ENCODE measurements at places on chromosomes 6 and 20.

GRCh38 chr6:134230940-134231339, 87.0 kb downstream of the SGK1 start:
- DNase-seq, result no peak

DNA sequence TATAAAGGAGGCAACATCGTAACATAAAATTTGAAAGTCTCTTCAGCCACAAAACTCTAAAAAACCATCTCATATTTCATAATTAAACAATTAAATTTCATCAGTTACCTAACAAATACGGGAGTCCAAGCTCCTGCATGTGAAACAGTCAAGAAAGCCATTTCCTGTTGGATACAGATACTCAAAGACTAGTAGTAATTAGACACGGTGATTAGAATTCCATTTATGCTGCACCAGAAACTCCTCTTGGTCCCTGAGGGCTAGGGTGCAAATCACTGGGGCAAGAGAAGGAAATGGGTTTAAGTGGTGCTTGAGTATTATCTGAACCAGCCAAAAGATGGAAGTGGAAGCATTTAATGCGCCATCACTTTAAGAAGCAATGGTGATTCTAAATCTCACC, 27.4 kb downstream of the TRAM2 start:
- DNase-seq, result no peak

GRCh38 chr6:13373488-13373886, 45.1 kb upstream of the TBC1D7 start:
- peak; percentile 48 for DNase-seq

- DNase-seq, result peak; percentile 39
Observed at GRCh38 chr6:31609519-31610406, 5.3 kb upstream of the AIF1 start.

DNA sequence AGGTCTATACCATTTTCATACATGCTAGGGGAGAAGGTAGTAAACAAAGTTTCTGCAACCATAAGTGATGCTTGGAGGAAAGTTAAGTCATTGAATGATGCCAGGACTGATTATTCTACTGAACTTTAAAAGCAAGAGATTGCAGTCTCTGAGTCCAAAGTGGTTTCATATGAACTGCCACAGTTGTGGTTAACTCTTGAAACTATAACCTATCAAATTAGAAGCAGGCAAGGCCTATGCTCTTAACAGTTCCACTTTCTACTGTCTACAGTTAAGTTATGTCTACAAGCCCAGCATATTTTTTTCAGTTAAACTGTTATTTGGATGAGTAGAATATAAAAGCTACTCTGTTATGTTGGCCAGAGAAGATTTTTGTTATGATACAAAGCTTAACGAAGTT, 326.5 kb upstream of the RUNX2 start:
- DNase-seq, result no peak

GRCh38 chr20:44800391-44801046, 9.8 kb downstream of the RIMS4 start:
- no peak for DNase-seq

GRCh38 chr20:51083447-51083846, 60.5 kb upstream of the KCNG1 start:
- no peak for DNase-seq

GRCh38 chr20:44696315-44696714, 18.9 kb upstream of the CCN5 start:
- no peak for DNase-seq

DNA sequence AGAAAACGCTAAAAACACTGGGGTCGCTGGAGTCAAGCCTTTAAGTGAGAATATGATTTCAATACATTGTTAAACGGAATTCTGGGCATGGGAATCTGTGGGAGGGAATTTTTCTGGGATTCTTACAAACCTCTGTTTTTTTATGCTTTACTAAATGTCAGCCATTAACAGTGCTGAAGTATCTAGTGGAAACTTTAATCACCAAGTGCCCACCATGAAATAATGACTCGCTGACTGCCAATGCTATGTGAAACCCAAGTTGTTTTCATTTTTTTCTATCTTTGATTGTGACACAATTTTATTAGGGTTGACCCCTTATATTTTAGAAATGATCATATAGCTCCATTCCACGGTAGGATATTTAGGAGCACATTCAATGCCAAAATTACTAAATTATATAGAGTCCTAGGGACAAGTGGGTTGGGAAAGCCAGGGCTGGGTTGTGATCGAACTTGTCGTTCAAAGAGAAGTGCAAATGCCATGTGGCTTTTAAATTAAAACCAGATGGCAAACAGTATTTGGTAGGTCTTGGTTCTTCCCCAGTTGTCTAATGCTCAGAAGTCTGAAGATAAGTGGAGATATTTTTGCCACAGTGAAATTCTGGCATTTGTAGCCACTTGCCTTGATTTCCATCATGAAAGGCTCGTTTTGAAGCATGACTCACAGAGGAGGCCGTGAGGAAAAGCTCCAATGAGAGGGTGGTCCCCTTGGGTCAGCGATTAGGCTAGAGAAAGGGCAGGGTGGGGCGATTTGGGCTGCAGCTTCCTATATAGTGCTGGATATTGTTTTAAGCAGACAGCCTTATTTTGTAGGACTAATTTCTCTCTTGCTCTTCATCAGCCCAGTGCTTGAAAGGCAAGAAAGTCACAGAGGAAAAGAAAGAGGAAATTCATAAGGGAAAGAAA, 254.4 kb upstream of the JAG1 start:
- DNase-seq, result no peak

GRCh38 chr6:112241820-112242429, 12.4 kb downstream of the LAMA4 start:
- no peak for DNase-seq

DNA sequence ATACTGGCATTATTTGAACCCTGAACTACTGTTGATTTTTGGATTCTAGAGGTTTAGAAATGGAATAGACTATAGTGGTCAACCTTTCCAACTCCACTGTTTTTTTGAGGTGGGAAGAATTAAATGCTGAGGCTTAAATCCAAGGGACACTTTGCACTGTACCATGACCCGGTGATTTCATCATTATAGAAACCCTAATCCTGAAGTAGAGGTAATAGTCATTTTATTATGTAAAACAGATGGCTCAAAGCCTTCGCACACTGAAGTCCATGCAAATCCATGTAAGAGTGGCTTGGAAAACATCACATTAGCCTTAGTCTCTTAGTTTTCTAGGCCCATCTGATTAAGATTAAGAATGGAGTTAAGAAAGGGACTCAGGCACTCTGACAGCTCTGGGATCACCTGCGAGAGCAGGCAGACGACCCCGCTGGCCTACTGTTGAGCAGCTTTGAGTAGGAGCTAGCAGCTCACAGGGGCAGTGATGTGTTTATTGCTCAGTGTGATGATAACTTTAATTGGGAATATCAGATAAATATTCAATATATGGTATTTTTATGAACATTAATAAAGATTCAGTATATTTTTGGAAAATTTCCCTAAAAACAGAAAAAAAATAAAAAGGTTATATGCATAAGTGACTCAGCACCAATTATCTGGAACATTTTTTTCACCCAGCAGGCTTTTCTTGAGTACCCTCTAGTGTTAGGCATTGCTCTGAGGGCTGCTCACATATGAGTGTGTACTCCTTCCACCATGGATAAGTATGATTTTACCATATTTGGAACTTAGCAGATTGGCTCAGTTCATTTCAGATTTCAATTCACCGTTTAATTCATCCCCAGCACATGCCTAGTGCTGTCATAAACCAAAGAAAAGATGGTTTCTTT, 13.4 kb downstream of the SLX4IP start:
- DNase-seq, result peak; percentile 33

DNA sequence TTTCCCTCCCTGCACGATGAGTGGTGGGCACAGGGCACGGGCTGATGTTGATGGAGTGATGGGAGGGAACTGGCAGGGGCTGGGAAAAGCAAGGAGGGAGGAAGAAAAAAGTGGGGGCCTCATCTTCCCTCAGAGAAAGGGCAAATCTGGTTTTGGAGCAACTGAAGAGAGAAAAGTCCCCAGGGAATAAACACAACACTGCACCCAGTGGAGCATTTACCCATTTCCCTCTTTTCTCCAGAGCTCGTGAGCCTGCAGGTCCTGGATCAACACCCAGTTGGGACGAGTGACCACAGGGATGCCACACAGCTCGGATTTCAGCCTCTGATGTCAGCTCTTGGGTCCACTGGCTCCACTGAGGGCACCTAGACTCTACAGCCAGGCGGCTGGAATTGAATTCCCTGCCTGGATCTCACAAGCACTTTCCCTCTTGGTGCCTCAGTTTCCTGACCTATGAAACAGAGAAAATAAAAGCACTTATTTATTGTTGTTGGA, 11.4 kb downstream of the MICA start:
- no peak for DNase-seq

DNA sequence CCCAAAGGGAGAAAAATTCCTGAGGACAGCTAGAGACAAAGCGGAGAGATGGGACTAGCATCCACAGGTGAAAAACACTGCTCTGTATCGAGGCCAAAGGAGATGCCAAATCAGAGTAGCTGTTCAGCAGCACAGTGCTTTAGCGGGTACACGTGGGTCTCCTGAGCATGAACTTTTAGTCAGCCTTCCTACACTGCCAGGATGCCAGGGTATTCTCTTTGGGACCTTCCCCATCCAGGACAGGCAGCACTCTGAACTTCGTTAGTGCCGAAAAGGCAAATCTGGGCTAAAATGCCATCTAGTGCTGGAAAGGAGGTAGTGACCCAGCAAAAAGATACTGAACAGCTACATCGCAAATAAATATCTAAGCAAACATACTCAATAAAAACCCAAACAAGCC, 64.9 kb downstream of the C6orf58 start:
- DNase-seq, result peak; percentile 59

GRCh38 chr6:154536255-154536654, 25.8 kb upstream of the CNKSR3 start:
- DNase-seq, result no peak

DNA sequence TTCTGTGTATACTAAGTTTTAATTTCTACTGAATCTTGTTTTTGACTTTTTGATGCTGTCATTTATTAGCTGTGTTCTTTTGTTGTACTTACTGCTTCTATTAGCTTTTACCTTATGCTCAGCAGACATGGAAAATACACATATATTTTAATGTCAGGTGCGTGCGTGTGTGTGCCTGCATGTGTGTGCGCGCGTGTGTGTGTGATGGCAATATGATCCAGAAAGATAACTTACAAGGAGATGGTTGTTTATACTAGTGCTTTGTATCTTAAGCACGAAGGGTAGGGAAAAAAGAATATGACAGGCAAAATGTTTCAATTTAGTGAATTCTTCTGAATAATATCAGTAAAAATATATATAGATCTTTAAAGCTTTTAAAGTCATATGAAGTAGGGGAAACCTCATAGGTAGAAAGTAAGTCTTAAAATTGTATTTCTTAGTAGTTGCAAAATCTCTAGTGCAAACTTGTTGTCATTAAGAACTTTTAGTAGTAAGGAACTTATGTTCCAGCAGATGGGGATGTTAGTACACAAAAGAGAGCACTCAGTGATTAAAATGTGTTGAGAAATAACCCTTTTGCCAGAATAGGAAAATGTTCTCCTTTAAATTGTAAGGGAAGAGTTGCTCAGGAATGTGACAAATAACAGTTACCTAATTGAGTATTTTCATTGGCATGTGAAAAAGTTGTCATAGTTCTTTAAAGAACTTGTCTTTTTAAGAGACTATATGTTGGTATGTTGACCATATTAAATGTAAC, 13.2 kb downstream of the QKI start:
- peak; percentile 91 for DNase-seq

- DNase-seq, result no peak
Observed at GRCh38 chr20:21280522-21281016, 22.6 kb upstream of the XRN2 start.

- DNase-seq, result peak; percentile 11
Observed at GRCh38 chr20:6718662-6719368, 48.7 kb upstream of the BMP2 start.

- peak; percentile 11 for DNase-seq
Observed at GRCh38 chr6:144681334-144681733, 396.2 kb downstream of the UTRN start.

GRCh38 chr6:45556828-45557227, 179.1 kb upstream of the SUPT3H start:
- no peak for DNase-seq

GRCh38 chr20:40431112-40431511, 257.9 kb downstream of the MAFB start:
- DNase-seq, result no peak

- no peak for DNase-seq
Observed at GRCh38 chr6:169677096-169677495, 24.7 kb downstream of the WDR27 start.

DNA sequence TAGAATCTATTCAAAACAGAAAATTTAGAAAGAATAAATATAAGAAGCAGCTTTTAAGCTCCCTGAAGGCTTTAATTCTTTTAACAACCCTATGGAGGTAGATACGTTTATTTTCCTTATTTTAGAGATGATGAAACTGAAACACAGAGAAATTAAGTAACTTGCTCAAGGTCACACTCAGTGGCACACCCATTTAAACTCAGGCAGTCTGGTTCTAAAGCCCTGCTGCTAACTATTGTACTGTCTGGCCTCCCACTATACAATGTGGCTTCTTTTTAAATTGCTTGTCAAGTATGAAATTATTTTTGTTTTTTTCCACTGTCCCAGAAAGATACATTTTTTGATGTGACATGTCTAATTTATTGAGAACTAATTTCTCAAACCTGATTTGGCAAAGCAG, 55.7 kb downstream of the FAM217A start:
- DNase-seq, result no peak

DNA sequence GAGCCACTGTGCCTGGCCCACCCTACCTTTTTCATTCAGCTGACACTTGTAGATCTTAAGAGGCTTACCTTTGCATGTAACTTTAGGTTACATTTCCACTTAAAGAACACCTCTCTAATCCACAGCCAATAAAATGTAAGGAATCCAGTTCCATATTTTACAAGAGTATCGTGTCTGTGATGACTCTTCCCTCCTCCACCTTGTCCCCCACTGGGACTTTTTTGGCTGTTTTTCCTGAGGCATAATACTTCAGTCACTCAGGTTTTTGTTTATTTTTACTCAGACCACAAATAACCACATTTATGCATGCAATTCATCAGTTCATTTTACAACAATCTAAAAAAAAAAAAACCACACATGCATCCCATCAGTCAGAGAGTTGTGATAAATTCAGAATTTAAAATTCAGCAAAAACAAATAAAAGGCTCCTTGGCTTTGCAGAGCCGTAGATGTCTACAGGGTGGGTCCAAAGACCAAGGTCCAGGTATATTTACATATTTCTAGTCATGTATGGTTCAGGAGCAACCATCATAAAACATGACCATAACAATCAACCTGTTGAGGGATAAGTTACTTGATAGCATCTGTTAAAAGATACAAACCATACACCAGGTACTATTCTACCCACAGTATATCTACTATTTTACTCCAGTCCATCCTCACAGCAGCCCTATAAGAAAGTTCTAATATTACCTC, 9.9 kb downstream of the ATXN1 start:
- DNase-seq, result no peak

DNA sequence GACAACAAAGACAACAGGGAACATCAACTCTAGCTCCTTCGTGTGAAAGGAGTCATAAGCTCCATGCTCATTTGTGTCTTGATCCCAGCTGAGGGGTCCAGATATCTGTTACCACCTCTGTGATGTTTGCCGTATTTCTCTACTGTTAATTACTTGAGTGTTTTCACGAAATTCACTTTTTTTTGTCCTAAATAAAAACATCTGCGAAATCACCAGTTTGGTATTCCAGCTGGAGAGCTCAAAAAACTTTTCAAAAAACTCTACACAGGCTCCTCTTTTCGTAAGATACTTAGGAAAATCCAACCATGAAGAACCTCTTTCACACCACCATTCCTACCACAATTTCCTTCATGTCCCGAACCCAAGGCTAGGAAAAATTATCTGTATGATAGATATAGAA, 25.3 kb downstream of the TRAF3IP2 start:
- DNase-seq, result no peak

GRCh38 chr6:2547355-2547754, 203.4 kb downstream of the MYLK4 start:
- DNase-seq, result no peak

Data from fibroblast of pulmonary artery (primary cell).